MV-4-11 (cell line): ENCODE measurements at places on chromosomes 3 and 15.
A peak's percentile ranks its signal among the peaks of the same experiment; 100 is the strongest.

- DNase-seq = no peak
Measured at GRCh38 chr3:196990601-196991007, 22.0 kb upstream of the PIGZ start.

DNA sequence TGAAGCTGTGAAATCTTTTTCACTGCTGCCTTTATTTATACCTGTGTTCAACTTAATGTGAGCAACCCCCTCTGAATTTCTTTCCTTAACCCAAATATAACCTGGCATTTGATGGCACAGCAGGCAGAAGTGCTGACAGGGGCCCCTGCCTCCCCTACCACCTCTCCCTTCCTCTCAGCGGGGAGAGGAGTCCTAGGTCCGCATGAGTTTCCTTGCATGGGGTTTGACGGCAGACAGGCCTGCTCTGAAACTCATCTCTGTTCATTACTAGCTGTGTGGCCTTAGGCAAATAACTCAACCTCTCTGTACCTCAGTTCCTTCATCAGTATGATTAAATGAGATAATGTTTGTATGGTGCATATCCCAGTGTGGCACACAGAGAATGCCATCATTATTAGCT lies 79.7 kb downstream of the SEC22A start:
- no peak for DNase-seq

DNA sequence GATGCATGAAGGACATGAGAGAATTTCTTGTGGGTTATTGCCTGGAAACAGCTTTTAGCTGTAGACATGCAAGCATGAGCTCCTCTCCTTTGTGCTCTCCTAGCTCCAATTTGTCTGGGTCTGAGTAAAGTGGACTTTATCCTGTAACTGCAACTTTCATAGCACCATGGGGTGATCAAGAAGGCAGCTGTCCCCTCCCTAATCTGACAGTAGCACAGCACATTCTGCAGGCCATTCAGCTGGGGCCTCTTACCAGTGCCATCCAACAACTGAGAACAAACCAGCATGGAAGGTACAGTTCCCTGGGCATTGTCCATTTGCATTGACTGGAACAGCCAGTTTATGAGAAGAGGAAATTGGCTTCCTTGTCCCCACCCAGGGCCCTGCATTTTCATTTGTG lies 7.7 kb upstream of the RAB27A start:
- no peak for DNase-seq

- no peak for DNase-seq
Measured at GRCh38 chr15:29636140-29636539, 186.1 kb downstream of the TJP1 start.

DNA sequence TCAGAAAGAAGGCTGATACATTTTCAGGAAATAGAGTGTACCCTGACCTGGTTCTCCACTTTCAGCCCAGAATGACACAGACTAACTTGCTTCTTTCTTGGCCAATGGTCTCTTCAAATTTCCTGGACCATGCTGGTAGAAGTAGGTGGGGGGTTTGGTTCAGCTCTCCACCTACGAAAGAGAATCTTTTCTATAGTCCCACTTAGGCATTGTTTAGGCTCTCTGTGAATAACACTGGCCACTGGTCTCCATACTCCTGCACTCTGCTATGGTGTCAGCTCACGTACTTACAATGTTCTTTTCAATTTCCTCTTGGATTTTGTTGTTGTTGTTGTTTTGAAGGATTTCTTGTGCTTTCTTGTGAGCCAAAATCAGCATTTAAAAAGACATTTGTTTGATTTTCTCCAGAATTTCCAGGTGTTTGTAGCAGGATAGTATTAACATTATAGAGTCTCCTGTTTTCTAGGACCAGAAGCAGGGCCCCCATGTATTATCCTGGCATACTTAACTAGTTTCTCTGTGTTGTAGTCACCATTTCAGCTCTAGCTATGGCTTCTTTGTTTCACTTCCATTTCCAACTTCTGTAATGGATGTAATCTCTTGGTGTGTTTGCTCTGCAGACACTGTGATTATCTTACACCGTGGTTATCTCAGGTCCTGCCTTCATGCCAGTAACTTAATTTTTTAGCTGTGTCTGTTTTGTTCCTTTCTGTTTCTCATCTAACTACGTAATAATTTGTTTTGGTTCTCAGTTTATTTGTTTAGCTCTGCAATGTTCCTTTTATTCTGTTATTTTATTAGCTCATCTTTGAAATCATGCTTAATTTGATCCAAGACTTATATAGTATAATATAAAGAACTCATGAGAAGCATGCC lies 61.4 kb downstream of the CHRNA7 start:
- no peak for DNase-seq

- no peak for DNase-seq
Measured at GRCh38 chr3:168220556-168220955, 124.8 kb upstream of the GOLIM4 start.

GRCh38 chr15:48966595-48967301 lies 3.0 kb upstream of the SHC4 start:
- peak; percentile 83 for DNase-seq

- DNase-seq = no peak
Measured at GRCh38 chr3:114427285-114428043, 133.6 kb downstream of the TIGIT start.

DNA sequence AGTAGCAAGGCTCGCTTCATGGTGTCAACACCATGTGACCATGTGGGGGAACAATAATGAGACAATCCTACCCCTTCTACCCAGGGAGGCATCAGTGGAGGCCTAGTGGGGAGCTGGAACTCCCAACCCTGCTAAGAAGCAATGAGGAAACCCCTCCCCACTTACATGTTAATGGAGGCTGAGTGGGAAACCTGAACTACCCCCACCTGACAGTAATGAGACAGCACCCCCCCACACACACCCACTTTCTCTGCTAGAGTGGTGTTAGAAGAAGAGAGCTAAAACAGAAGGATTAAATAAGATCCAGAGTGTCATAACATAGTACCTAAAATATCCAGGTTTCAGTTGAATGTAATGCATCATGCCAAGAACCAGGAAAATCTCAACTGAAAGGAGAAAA lies 78.6 kb downstream of the NEO1 start:
- no peak for DNase-seq

DNA sequence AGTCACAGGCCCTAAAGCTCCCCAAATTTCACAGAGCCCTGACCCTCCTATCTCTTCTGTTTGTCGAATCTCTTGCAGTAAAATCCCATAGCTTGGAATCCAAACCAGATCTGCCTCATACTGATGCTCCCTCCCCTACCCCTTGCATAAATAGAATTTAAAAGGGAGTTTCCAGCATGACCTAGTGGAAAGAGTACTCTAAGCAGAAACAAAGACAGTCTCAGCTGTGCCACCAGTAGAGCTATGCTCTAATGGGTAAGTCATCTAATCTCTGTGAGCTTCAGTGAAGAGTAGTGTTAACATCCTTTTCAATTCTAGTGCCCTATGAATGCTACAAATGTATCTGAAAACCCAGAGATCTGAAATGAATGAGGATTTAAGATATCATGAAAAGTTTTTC lies 4.0 kb upstream of the SLC12A1 start:
- DNase-seq = no peak

DNA sequence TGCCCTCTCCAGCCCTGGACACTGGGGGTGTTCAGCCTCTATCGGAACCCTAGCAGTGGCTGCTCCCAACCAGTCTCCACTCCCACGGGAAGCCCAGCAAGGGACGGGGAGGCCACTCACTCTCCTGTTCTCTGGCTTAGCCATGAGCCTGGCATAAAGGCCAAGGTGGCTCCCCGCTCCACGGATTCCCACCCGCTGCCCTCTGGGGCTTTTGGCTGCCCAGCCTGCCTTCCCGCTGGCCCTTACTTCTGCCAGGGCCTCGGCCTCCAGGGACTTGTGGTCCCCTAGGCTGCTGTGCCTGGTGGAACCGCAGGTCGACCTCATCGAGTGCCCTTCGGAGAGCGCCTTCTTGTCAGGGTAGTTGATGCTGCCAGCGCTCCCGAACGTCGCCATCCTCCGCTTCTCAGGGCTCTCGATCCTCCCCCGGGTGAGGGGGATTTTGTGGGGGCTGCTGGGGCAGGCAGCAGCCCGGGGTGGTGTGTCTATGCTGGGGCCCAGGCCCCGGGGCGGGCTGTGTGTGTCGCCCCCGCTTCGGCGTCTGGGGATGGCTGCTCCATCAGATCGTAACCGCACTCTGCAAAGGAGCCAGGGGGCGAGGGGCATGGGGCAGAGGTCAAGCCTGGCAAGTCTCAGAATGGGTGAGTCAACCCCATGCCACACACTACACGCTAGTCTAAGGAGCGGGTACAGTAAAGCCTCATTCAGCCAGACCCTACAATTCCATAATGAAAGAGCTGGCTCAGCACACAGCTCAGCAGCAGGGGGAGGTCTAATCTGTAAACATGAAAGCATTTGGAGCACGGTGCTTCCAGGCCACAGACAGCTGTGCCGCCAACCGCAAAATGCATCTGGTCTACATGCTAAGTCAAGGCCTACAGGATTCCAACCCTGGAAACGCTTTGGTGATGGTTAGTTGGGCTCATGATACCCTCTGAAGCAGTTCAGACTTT lies 27.3 kb upstream of the RAD18 start:
- no peak for DNase-seq

DNA sequence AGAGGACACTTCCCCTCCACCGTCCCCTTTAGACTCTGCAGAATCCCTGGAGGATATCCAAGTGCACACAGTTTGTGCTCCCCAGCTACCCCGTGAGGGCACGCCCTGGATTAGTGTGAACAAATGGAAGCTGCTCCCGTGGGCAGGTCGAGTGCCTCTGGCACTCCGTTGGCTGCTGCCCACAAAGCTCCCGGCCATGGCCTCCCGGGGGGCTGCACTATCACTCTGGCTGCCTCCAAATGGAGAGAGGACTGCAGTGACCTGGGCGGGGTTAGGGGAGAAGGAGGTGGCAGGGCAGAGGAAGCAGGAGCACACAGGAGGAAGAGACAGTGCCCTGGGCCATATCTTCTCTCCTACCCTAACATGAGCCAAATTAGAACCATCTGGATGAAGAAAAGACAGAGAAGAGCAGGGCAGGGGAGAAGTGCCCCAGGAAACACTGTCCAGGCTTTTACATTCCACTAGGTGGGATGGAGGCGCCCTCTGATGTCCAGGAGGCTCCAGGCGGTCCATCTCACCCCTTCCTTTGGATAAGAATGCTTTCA lies 29.4 kb upstream of the ACAD9 start:
- DNase-seq = peak; percentile 50

DNA sequence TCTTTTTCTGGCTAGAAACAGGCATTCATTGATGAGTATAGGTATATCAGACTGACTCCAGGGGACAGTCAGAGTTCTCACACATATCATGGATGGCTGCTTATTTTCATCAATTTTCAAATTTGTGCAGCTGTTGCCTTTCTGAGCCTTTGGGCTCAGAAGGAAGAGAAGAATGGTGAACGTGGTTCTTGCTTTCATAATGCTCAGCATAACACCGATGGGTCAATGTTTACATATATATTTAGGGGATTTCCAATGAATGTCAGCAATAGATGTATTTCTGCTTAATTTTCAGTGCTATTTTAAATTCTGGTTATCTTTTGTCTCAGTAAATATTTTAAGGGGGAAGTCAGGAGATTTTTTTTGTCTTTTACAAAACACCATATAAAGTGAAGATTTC lies 581.4 kb upstream of the DPPA4 start:
- DNase-seq = no peak

- no peak for DNase-seq
Measured at GRCh38 chr3:4294616-4295327, 8.4 kb upstream of the SETMAR start.

DNA sequence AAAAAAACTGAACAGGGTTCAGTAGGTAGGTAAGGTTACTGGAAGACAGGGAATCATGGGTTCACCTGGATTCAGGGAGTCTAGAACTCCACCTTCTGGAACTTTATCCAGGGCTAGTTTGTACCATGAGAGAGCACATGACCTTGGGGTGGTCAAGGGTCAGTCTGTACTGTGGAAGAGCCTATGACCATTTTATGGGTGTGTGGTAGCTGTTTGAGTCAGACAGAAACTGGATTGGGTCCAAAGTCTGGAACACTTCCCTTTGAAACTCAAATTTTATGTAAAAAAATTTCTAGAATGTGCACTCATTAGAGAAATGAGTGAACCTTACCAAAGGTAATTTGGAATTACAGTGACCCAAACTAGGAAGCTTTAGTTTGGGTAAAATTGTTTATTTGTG lies 486.0 kb upstream of the AGTR1 start:
- peak; percentile 73 for DNase-seq

- DNase-seq = no peak
Measured at GRCh38 chr15:57777003-57777402, 70.5 kb downstream of the POLR2M start.

GRCh38 chr15:96119734-96120133 lies 210.8 kb upstream of the NR2F2 start:
- no peak for DNase-seq

- DNase-seq = no peak
Measured at GRCh38 chr15:76674883-76675282, 230.3 kb downstream of the SCAPER start.

- DNase-seq = peak; percentile 54
Measured at GRCh38 chr3:110995461-110996231, 76.0 kb upstream of the NECTIN3 start.
